ENCODE measurements at places on chromosomes 13 and 19.

DNA sequence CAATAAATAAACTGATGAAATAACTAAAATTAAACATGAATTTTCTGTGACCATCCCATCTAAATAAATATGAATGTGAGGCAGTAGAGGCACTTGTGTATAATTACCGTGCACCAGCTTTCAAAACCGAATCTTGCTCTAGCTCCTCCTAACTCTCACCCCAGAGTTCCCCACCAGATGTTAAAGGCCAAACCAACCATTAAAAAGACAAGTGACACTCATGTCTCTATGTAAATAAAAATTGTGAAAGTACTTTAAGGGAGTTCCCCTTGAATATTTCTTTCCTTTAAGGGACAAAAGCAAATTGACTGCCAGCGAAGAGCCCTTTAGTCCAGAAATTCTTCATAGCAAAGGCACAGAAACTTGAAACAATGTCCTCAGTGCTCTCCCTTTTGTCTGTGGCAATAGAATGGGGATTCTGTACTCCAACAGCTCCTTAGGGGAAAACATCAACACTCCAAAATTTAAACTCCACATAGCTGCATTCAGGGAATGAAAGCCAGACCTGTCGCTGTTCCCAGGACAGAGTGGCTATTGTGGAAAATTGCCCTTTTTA, 101.7 kb upstream of the SOX21 start:
- DNase-seq = no peak

- DNase-seq = no peak
Observed at GRCh38 chr19:45271098-45271734, 20.1 kb downstream of the MARK4 start.

- no peak for DNase-seq
Observed at GRCh38 chr19:5170329-5170745, 170.3 kb downstream of the PTPRS start.

DNA sequence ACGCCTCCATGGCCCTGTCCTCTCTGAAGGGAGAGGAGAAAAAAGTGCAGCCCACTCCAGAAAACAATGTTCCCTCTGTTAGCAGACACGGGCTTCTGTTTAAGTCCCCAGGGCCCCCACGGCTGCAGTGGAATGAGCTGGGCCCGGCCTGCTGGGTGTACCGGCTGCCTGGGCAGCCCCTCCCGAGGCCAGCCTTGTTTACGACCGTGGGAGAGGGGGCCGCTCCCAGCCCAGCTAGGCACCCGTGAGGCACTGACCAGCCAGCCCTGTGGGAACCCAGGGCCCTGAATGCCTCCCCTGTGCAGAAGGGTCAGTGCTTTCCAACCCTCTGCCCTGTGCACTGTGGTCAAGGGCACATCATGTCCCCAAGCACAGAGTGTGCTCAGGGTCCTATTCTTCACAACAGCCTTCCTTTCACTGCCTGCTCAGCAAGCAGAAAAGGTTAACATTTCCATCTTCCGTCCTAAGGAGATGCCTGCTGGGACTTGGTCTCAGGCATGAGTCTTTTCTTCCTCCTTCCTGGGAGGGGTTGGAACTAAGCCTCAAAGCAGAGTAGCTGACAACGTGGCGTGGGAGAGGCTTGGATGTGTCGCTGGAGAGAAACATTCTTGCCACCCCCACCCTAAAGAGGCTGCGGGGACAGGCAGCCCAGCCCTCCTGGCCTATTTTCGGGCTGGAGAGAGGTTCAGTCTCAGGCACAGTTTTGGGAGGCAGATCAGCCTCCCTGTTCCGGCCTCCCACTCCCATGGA, 90.1 kb downstream of the RGCC start:
- DNase-seq = no peak

GRCh38 chr13:36115306-36115705, 15.9 kb downstream of the DCLK1 start:
- no peak for DNase-seq

GRCh38 chr13:60689076-60689475, 292.1 kb downstream of the TDRD3 start:
- no peak for DNase-seq

- DNase-seq = no peak
Observed at GRCh38 chr13:74629985-74630384, 495.8 kb upstream of the KLF12 start.

DNA sequence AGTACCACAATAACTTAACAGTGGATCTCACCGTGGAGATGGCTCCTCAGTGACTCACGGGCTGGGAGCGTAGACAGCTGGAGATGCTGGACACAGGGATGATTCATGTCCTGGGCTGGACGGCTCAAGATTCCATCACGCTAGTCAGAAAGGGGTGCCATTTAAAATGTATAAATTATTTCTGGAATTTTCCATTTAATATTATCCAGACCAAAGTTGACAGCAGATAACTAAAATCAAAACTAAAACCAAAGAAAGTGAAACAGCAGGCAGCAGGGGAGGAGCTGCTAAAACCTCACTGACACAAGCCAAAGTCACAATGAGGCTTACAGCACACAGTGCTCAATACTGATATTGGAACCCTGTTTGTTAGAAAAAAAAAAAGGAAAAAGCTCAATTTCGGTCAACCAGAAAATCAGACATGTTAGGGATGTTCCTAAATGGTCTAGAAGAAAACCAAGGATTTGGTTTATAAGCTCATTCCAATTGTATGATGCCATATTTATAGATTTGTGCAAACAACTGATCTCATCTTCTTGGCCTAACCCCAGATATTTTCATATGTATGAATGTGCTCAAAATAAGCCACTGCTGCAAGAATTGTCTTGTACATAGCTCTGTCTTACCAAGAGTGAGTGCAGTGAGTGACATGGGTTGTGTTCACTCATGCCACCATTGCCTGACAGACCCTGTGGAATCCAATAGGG, 111.8 kb downstream of the SACS start:
- no peak for DNase-seq

GRCh38 chr13:101930331-101930730, 471.5 kb downstream of the FGF14 start:
- no peak for DNase-seq

DNA sequence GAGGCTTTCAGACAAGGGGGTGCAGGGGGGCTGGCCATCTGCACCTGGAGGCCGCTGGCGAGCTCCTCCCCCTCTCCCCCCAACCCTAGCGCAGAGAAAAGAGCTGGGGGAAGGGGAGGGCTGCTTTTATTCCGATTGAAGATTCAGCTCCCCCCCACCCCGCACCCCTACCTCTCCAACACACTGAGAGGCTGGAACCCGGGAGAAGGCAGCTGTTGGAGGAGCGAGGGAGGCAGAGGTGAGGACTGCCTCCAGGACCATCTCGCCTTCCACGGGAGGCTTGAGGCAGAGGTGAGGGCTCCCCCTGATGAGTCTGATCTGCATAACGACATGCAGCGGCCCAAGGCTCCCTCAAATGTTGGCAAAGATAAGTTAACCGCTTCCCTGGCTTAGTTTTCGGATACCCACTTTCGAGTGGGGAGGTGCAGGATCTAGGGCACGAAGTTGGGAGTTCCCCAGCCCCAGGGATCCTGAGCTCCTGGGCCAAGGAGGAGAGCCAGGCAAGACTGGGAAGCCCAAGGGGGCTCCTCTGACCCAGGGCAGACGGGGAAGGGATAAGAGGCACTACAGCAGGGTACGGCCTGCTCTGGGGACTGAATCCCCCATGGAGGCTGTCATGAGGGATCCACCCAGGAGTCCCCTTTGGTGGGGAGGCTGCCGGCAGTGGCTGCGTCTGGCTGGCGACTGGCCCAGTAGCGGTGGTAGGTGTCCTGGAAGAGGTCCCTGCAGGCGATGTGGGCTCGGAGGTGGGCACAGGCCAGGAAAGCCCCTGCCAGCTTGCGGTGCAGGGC, 1.2 kb upstream of the NUMBL start:
- no peak for DNase-seq

- no peak for DNase-seq
Observed at GRCh38 chr19:37964109-37964508, 57.1 kb downstream of the SIPA1L3 start.

DNA sequence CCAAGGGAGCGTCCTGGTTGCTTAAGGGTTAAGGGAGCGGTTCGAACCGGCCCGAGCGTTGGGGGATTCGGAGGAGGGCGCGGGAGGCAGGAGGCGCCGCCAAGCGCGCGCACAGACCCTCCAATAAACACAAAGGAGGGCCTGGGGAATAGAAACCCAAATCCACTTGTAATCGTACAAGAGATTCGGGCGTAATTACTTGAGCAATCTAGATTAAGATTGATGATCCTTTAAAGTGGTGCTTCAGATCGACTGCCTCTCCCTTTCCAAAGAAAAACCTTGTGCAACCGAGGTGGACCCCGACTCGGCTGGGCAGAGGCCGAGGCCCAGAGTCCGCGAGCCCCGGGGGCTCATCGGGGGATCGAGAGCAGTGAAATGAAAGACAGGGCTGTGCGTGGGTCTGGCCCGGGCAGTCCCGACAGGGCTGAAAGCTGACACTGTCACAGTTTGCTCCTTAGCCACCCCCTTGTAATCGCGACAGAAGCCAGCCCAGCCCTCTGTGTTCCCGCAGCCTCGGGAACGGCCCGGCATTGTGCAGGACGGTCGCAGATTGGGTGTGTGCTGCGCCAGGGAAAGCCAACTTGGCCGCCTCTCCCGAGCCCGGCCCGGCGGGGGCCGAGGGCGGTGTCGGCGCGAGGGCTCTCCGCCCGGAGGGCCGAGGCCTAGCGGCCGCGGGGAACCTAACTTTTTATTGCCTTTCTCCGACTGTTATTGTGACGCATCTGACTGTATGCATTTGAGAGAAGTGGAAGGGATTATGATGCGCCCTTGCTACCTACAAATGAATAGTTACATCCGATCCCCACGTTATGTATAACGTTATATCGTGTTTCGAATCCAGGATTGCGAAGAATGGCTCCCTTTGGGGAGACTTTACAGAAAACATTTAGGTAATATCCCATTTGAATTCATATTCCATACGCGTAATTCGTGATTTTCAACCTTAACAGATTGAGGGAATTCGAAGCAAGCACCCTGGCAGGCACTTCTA, 5.5 kb downstream of the MAB21L1 start:
- no peak for DNase-seq

DNA sequence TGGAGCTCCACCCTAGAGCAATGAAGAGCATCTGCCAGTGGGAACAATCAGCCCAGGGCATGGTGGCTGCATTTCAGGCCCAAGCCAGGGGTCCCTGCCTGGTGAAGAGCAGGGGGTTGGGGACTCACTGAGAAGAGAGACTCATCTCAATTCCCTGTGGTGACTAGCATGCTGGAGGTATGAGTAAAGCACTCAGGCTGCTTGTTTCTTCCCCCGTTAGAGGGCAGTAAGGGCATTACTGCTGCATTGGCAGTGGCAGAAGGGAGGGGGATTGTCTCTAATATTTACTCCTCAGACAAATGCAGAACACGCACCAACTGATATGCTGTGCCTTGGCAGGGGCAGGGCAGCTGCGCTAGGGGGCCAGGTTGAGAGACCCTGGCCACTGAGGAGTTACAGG, 329.1 kb downstream of the SLITRK5 start:
- DNase-seq = no peak

All from KG1 (cell line).